ENCODE measurements at places on chromosomes 4 and X. TPM values are rescaled to one million over a fixed set of nuclear protein-coding genes. Genes with fewer than 3 reads are reported as not detected.

Gene TMEM192
- total RNA-seq: 14.4 TPM

Gene FAAH2
- total RNA-seq: 2.9 TPM

Gene ATP2B3
- not detected for total RNA-seq

Gene PAGE4
- not detected for total RNA-seq

Gene DDX53
- total RNA-seq: not detected

Gene MEPE
- not detected for total RNA-seq

Gene ARHGAP36
- not detected for total RNA-seq

Gene OTC
- total RNA-seq: not detected

Gene MAB21L2
- total RNA-seq: not detected

Gene AR
- total RNA-seq: 0.25 TPM

Gene BEX4
- total RNA-seq: 9.4 TPM

Gene TMPRSS11A
- total RNA-seq: not detected

Gene COL4A6
- not detected for total RNA-seq

Gene CT83
- total RNA-seq: not detected

Gene HTRA3
- total RNA-seq: not detected

Gene TBX22
- total RNA-seq: not detected

Gene MTNR1A
- not detected for total RNA-seq

All from activated T-helper 2 cell treated with anti-CD3 and anti-CD28 coated beads, Interferon-gamma antibody, Interleukin-2, Interleukin-4, amounts not matched to agents 10 μg/mL and 5 μg/mL and 100 μg/mL, durations not matched to agents 14 hours and 24 hours and 36 hours (primary cell).